NCI-H1694 (cell line): ENCODE measurements at places on chromosomes 3 and 15.

DNA sequence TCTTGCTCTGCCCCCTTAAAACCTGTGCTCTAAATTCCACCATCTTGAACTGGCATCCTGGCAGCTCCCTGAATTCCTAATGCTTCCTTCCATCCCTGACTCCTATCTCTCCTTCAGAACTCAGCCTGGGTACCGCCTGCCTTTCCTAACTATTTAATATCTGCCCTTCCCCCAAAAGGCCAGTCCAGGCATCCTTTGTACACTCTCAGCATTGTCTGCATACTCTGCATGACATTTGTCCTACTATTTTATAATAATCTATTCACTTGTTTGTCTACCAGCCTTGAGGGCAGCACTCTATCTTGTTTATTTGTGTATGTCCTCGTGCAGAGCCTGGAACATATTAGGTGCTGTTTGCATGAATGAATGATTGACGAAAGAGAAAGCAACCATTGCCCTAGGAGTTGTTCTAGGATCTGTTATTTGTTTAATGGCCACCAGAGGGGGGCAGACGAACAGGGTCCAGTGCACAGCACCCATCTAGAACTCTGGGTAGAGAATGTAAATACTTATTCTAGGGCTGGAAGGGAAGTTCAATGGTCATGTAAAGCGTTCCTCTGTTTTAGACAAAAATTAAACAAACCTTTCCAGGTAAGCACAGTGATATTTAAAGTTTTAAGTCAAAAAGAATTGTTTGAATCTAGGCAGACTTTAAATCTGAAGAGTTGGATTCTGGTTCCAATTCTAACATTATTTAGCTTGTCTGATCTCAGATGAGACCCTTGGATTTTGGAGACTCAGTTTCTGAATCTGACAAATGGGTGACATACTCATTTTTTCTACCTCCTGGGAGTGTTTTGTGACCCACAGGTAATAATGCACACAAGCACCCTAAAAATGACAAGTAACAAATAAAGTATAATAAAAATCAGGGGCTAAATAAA lies 125.8 kb upstream of the GALNT15 start:
- DNase-seq: peak; percentile 58

DNA sequence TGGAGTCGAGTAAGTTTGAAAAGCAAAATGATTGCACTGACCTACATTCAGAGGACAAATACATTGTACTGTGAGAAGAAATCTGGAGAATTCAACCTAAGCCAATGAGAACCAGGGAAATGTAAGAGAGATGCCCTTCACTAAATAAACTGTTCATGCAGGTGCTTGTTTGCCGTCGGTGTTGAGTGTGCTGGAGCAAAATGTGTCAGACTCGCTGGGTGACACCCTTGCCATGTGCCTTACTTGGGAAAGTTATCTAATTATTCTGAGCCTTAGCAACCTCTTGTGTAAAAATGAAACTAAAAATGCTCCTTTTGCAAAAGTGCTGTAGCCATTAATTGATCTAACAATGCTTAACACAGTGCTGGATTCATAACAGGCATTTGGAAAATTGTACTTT lies 140.4 kb downstream of the GABRB3 start:
- no peak for DNase-seq

GRCh38 chr15:67968564-67968963 lies 85.6 kb upstream of the PIAS1 start:
- peak; percentile 19 for DNase-seq

GRCh38 chr3:156816091-156816793 lies 9.9 kb upstream of the LEKR1 start:
- DNase-seq: no peak

DNA sequence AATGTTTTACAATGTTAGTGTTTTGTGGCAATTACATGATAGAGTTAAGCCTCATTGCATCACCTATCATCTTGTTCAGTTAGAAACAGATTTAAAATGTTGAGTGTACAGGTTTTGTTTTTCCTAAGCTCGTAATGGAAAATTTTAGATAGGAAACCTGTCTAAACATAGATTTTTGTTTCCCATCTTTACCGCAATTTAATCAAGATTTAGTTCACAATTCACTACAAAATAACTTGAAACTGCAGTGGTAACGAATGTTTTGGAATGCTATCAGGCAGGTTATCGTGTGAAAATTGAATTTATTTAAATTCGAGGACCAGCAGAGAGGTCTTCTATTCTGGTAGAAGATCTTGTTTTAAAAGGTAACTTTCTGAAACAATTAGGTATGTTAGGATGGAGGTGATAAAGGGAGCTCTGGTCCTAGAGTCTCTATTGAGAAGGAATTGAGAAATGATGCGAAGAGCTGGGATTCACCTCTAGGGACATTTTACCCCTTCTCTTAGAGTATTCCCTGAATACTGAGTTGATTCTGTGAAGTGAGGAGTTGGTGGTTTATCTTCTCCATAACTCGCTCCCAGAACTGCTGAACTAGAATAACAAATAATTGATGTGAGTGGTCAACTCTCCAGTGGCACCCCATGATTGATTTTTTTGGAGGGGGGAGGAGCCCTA lies 1.4 kb downstream of the DOCK3 start:
- no peak for DNase-seq

DNA sequence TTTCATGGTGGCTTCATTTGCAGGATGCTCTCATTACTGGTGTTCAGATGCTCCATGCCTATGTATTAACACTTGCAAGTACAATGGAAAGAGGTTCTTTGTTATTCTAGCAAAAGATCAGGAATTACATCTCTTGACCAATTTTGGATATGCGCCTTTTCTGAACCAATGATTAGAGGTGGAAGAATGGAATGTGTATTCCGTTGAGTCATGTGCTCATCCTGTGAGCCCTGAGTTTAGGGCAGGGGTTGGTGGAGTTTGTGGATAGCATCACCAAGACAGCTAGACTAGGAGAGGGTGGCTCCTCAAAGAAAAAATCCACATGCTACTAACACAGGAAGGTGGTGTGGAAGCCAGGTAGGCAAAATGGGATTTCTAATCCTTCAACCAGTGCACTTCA lies 80.7 kb upstream of the SLC25A26 start:
- DNase-seq: no peak

DNA sequence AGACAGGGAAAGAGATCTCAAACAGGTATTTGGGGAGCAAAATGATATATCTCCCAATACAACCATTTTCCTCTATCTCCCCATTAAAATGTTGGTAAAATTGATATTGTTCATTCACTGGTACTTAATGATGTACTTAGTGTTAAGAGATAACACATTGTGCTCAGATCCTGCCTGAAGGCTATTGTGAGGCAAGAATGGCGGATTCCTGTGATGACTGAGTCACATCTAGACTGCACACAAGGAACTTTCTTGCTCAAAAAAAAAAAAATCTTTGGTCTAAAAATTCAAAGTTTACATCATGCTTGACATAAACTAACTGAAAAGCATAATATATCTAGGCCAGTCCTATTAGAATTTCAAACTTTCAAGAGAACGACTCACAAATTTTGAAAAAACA lies 171.1 kb upstream of the TTC14 start:
- DNase-seq: no peak

GRCh38 chr3:194861375-194861774 lies 175.7 kb downstream of the FAM43A start:
- no peak for DNase-seq

GRCh38 chr15:41961595-41962202 lies 10.7 kb downstream of the EHD4 start:
- no peak for DNase-seq

DNA sequence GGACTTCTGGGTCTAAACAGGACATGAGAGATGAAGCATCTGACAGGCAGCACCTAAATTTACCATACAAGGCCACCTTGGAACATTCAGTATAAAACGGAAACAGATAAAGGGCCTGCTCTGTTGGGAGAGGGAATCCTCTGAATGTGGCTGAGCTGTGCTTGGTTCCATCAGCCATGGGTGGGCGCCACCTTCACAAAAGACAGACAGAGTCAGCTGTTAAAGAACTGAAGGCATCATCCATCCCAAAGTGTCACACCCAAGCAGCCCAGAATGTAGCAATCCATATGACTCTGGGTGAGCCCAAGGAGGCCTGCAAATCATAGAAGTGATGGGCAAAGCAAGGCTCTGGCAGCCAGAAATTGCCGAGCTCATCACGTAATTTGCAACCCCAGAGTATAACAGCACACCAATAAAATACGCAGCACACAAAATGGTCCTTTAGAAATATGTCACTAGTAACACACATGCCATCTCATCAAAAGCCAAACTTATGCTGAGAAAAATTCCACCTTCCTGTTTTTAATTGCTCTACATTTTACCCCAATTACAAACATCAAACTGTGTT lies 24.8 kb upstream of the RBP1 start:
- peak; percentile 32 for DNase-seq

GRCh38 chr3:126873416-126873815 lies 109.5 kb upstream of the PLXNA1 start:
- DNase-seq: no peak

DNA sequence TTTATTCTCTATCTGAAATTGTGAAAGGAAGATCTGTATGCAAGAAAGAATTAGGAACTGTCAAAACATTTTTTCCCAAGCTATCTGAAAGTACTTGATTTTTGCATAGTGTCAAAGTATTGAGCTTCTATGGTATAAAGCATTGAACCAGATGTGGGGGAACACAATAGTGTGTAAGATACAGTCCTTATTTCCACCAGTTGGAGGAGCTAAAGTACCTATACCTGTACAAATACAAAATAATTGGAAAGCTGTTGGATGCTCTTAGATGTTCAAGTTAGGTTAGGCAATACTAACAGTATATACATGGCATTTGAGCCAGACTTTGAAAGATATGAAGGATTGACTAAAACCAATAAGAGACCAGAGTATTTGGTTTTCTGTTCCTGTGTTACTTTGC lies 148.4 kb downstream of the B3GALNT1 start:
- peak; percentile 20 for DNase-seq

DNA sequence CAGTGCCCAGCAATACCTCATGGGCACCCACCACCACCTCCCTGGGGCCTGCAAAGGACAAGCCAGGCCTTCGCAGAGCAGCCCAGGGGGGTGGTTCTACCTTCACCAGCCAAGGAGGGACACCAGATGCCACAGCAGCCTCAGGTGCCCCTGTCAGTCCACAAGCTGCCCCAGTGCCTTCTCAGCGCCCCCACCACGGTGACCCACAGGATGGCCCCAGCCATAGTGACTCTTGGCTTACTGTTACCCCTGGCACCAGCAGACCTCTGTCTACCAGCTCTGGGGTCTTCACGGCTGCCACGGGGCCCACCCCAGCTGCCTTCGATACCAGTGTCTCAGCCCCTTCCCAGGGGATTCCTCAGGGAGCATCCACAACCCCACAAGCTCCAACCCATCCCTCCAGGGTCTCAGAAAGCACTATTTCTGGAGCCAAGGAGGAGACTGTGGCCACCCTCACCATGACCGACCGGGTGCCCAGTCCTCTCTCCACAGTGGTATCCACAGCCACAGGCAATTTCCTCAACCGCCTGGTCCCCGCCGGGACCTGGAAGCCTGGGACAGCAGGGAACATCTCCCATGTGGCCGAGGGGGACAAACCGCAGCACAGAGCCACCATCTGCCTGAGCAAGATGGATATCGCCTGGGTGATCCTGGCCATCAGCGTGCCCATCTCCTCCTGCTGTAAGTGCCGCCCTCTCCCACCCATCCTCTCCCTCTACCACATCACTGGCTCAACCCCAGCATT lies 19.2 kb upstream of the BFSP2 start:
- no peak for DNase-seq

DNA sequence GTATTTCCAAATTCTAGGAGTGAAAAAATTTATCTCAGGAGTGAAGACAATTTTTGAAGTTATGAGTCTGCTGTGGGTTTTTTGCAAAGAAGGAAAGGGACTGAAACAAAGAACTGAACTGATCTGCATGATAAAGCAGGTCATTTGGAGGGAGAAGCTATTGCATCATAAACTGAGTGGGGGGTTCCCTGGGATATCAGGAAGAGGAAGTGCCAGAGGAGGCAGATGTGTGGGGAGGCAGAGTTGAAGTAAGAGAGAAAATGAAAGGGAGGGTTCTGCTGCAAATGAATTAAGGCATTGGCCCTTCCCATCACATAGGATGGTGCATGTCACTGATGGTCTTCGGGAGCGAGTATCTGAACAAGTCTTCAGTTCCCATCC lies 379.2 kb downstream of the VPS13C start:
- no peak for DNase-seq
